ENCODE measurements at places on chromosomes 7 and 10. TPM values are rescaled to one million over a fixed set of nuclear protein-coding genes. Genes with fewer than 3 reads are reported as not detected.

- H3K4me3 ChIP-seq, result no peak overlapping the region
- H3K27ac ChIP-seq, result no peak overlapping the region
- H3K36me3 ChIP-seq, result no peaks in the 10 kb centered on the region
- no peak for DNase-seq
- no peaks in the 10 kb centered on the region for H3K27me3 ChIP-seq
Observed at GRCh38 chr7:80536426-80536825, 24.6 kb upstream of the GNAT3 start.

GRCh38 chr10:92688573-92688926 is 1.2 kb upstream of the HHEX start:
- H3K4me3 ChIP-seq, result no peak overlapping the region
- DNase-seq, result no peak
- H3K27me3 ChIP-seq, result no peaks in the 10 kb centered on the region
- H3K27ac ChIP-seq, result no peak overlapping the region
- H3K36me3 ChIP-seq, result no peaks in the 10 kb centered on the region

- no peak for DNase-seq
- H3K4me1 ChIP-seq, result no peaks in the 10 kb centered on the region
- H3K4me3 ChIP-seq, result no peak overlapping the region
- no peak overlapping the region for H3K27ac ChIP-seq
- no peaks in the 10 kb centered on the region for H3K36me3 ChIP-seq
Observed at GRCh38 chr10:132302421-132303310, 5.1 kb downstream of the STK32C start.

GRCh38 chr7:108265007-108265406 is 134.8 kb upstream of the LAMB4 start:
- H3K27me3 ChIP-seq, result no peaks in the 10 kb centered on the region
- DNase-seq, result no peak
- H3K36me3 ChIP-seq, result no peaks in the 10 kb centered on the region
- H3K27ac ChIP-seq, result no peak overlapping the region

The CTAGE8 gene
- 6.1 TPM for total RNA-seq

The MYOF gene
- 250 TPM for total RNA-seq

The LMOD2 gene
- total RNA-seq, result not detected

All from HCT116 (cell line).